GM23338 (cell line): ENCODE measurements at places on chromosomes 16 and 17. TPM values are rescaled to one million over a fixed set of nuclear protein-coding genes. Genes with fewer than 3 reads are reported as not detected.

The TMEM238L gene
- not detected in 2 replicates for total RNA-seq

The ADPRM gene
- total RNA-seq: 4.8 and 8.8 TPM in 2 replicates

The ADAP2 gene
- 0.94 and 2.9 TPM in 2 replicates for total RNA-seq

The HEATR9 gene
- not detected in 2 replicates for total RNA-seq

The PLK1 gene
- total RNA-seq: 141 TPM in 2 replicates

The MIF4GD gene
- total RNA-seq: 15.5 and 15.9 TPM in 2 replicates

The CACNG5 gene
- 2.7 and 3.3 TPM in 2 replicates for total RNA-seq

The KCTD13 gene
- 8.9 and 12.2 TPM in 2 replicates for total RNA-seq

The TVP23A gene
- 1.6 and 4.5 TPM in 2 replicates for total RNA-seq

DNA sequence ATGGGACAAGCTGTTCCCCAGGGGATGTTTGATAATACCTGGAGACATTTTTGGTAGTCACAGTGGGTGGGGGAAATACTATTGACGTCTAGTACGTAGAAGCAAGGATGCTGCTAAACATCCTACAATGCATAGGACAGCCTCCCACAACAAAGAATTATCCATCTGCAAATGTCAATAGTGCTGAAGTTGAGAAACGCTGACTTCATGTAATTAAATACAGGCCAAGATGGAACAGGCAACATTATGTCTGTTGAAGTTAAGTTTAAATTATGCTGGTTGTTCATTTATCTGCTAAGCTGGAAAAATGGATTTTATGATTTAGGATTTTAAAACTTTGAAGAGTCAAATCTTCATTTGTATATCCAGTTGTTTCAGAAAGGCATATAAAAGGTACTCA lies 341.2 kb upstream of the DYNLRB2 start:
- H3K36me3 ChIP-seq: no peaks in the 10 kb centered on the region
- no peak for DNase-seq
- no peak overlapping the region for H3K4me3 ChIP-seq
- H3K27ac ChIP-seq: no peak overlapping the region

GRCh38 chr16:15830832-15831451 lies 25.9 kb downstream of the MYH11 start:
- H3K4me1 ChIP-seq: no peaks in the 10 kb centered on the region
- H3K4me3 ChIP-seq: no peak overlapping the region
- no peak overlapping the region for H3K27ac ChIP-seq
- no peaks in the 10 kb centered on the region for H3K27me3 ChIP-seq
- H3K36me3 ChIP-seq: no peaks in the 10 kb centered on the region
- no peak for DNase-seq

DNA sequence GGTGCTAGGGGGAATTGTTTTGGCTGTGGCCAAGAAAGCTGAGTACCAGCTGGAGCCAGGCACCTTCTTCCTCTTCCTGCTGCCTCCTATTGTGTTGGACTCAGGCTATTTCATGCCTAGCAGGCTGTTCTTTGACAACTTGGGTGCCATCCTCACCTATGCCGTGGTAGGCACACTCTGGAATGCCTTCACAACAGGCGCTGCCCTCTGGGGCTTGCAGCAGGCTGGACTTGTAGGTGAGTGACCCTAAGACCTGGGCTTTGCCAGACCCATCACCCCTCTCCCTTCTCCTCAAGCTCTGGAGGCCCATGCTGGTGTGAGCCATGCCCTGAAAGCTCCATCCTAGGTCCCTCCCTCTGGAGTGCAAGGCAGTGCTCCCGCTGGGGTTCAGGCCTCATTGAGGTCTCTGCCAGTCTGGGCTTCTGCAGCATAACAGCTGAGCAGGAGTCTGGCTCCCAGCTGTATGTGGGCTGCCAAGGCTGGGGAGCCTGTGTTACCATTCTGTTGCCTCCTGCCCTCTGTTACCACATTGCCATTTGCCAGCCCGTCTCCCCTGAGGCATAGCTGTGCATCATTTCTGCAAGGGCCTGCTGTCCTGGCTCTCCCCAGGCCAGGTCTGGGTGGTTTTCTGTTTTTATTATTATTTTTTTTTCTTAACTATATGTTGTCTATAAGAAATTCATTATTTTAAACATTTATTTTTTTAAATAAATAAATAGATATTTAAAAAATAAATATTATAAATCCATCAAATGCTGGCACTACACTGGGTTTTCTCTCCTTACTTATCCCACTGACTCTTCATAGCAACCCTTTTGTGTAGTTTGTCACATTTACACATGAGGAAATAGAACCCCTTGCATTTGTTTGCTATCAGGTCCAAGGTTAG lies 4.1 kb downstream of the SLC9A5 start:
- peaks cover 9% of the 10 kb centered on the region for H3K4me1 ChIP-seq
- H3K27me3 ChIP-seq: peaks cover 32% of the 10 kb centered on the region
- H3K4me3 ChIP-seq: no peak overlapping the region
- H3K27ac ChIP-seq: no peak overlapping the region

- no peaks in the 10 kb centered on the region for H3K4me1 ChIP-seq
- no peak for DNase-seq
Observed at GRCh38 chr17:76467809-76468633, 618 bp downstream of the AANAT start.

- H3K4me3 ChIP-seq: no peak overlapping the region
- DNase-seq: no peak
- H3K36me3 ChIP-seq: no peaks in the 10 kb centered on the region
Observed at GRCh38 chr17:33944412-33944811, 310.7 kb upstream of the CCL2 start.

DNA sequence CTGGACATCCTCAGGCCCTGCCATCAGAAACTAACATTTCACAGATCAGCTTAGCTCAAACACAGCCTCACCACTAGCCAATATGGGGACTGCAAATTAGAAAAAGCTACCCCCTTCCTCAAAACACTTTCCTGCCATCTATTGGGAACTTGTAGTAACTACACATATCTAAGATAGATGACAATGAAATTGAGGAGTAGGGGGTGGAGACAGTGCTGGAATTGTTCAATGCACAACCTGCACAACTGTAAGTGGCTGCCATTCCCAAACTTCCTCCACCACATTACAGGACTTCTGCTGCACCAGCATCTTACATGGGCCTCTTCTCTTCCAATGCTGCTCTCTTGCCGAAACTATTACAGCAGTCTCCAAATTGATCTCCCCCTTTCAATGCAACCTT lies 21.9 kb downstream of the AIPL1 start:
- no peak overlapping the region for H3K4me3 ChIP-seq
- no peaks in the 10 kb centered on the region for H3K36me3 ChIP-seq
- H3K27ac ChIP-seq: no peak overlapping the region
- no peaks in the 10 kb centered on the region for H3K4me1 ChIP-seq
- no peaks in the 10 kb centered on the region for H3K27me3 ChIP-seq
- DNase-seq: peak; percentile 82

GRCh38 chr17:50330151-50330775 lies 15.7 kb upstream of the XYLT2 start:
- H3K4me1 ChIP-seq: no peaks in the 10 kb centered on the region
- H3K36me3 ChIP-seq: no peaks in the 10 kb centered on the region
- H3K27ac ChIP-seq: no peak overlapping the region
- H3K4me3 ChIP-seq: no peak overlapping the region
- H3K27me3 ChIP-seq: no peaks in the 10 kb centered on the region

GRCh38 chr16:27398894-27399853 lies 2.8 kb upstream of the IL21R start:
- no peak for DNase-seq
- no peaks in the 10 kb centered on the region for H3K36me3 ChIP-seq
- no peaks in the 10 kb centered on the region for H3K27me3 ChIP-seq

DNA sequence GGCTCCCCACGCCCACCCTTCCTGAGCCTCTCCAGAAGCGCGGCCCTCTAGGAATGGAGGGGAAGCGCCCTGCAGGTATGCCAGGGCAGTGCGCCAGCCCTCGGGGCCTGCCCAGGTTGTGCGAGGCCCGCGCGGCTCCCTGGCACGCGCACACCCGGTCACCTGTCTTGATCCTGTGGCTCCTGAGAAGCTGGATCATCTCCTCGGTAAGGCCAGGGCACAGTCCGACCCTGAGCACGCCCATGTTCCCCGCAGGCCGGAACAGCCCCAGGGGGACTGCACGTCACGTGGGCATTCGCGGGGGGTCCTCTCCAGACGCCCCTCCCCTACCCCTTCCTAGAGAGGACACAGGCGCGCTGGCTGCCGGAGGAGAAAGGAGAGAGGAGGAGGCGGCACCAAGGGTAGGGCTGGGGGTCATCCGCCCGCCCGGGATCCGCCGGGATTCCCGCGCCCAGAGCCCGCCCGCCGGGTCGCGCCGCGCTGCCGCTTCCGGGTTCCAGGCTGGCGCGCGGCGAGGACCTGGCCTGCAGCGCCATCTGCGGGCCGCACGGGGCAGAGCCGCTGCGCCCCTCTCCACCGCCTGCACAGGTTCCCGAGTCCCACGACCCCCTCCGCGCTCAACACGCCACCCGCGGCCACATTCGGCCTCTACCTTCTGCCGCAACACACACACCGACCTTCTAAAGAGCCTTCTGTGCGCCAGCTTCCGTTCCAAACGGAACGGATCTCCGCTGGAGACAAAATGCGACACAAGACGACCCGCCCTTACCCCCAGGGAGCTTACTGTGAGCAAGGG lies at the start of gene RAD51D:
TSS of gene RAD51D (minus strand) at position 491 of the 796 bp plus-strand sequence. CDS start at position 244, 247 bp downstream.
- DNase-seq: peak; percentile 90
- H3K4me3 ChIP-seq: peak within 1 kb of the TSS; percentile 91
- H3K36me3 ChIP-seq: no peaks in the 10 kb centered on the region
- H3K27me3 ChIP-seq: peaks cover 7% of the 10 kb centered on the region; the same call in 1 of the 2 replicates
- H3K27ac ChIP-seq: peak within 1 kb of the TSS; percentile 78; the same call in 1 of the 2 replicates

DNA sequence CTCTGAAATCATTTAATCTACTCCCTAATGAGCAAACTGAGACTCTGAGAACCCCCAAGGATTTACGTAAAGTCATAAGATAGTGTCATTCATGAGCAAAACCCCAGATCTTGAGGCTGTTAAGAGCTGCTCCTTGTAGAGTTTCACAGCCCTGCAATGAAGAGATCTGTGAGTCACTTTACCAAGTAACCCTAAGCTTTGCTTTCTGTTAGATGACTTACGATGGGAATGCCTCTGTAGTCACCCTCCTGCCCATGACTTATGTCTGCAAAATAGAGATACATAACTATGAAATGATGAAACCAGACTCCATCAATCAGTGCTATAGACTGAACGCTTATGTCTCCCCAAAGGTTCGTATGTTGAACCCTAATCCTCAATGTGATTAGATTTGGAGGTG lies 117.7 kb downstream of the HS3ST3A1 start:
- H3K27ac ChIP-seq: no peak overlapping the region
- no peak overlapping the region for H3K4me3 ChIP-seq
- H3K36me3 ChIP-seq: peaks cover 12% of the 10 kb centered on the region
- DNase-seq: no peak
- no peaks in the 10 kb centered on the region for H3K27me3 ChIP-seq

DNA sequence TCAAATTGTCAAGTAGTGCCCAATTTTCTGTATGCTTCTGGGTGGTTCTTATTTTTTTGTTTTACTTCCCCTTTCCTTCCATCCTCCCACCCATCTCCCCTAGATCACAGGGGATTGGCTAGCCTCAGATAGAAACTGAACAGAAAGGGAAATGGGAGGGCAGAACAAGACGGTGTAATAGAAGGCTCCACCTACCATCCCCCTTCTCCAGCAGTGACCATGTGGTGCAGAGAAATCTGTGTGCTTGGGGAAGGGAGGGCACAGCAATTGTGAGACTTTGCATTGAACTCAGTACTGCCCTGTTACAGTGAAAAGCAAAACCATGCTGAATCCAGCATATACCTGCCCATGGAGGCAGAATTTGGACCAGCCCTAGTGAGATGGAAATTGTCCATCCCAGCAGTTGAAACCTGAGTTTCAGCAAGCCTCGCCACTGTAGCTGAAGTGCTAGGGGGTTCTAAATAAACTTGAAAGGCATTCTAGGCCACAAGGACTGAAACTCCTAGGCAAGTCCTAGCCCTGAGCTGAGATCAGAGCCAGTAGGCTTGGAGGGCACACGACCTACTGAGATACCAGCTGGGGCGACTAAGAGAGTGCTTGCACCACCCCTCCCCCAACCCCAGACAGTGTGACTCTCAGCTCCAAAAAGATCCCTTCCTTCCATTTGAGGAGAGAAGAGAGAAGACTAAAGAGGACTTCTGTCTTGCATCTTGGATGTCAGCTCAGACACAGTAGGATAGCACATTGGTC lies 5.2 kb downstream of the SLFN11 start:
- no peak overlapping the region for H3K27ac ChIP-seq
- peaks cover 12% of the 10 kb centered on the region for H3K4me1 ChIP-seq
- peak; percentile 41 for DNase-seq
- no peak overlapping the region for H3K4me3 ChIP-seq

DNA sequence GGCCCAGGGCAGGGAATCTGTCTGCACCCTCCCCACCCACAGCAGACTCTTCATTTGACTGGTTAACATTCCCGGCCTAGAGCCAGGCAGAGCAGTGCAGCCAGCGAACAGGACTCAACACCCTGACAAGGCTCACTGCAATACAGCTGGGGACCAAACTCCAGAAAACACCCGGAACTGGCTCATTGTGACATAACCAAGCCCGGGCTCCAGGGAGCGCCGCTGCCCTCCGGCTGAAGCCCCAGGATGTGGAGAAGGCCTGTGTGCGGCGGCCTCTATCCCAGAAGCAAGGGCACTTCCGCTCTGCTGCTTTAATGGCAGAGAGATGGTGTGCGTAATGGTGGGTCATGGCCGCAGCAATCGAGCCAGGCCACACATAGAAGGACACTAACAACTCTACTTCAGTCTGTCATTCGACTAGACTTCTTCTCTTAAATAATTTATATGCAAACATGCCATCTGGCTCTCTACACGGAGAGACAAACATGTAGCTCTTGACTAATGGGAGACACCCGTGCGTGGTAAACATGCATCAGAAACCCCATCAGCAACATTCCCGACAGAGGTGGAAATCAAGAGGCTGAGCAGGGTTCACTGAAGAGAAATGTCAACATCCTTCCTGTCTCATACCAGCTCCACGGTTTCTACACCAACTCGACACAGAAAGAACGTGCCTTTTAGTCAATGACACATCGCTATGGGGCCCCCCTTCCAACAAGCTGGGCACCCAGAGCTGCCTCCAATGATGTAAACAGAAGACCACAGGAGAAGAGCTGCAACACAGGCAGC lies 18.0 kb downstream of the KLHDC4 start:
- peaks cover 48% of the 10 kb centered on the region for H3K36me3 ChIP-seq
- no peaks in the 10 kb centered on the region for H3K4me1 ChIP-seq
- DNase-seq: peak; percentile 43
- no peaks in the 10 kb centered on the region for H3K27me3 ChIP-seq
- no peak overlapping the region for H3K4me3 ChIP-seq
- no peak overlapping the region for H3K27ac ChIP-seq

DNA sequence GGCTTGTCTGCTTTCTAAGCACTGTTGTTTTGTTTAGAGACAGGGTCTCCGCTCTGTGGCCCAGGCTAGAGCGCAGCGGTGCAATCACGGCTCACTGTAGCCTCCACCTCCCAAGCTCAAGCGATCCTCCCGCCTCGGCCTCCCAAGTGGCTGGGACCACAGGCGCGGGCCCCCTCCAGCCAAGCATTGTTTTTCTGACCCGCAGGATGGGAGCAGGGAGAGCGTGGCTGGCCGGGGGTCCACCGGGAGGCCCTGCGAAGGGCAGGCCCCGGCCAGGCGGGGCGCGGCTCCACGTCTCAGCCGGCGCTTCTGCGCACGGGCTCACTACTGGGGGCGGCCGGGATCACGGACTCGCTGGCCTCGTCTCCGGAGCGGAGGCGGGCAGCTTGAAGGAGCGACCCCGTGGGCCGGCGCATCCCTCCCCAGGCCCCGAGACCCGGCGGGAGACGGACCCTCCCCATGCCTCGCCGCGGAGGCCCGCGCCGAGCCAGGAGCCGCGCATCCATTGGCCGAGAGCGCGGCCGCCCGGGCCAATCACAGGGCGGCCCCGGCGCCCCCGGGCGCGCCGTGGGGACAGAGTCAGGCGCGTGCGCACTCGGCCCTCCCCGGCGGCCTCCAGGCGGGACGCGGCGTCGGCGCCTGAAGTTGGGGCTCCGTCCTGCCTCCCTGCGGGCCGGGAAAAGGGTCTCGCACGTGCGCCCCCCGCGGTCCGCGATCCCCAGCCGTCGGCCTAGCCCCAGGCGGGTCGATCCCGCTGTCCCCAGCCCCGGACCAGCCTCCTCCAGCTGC lies 24.9 kb downstream of the ACTG1 start:
- peaks cover 32% of the 10 kb centered on the region for H3K4me1 ChIP-seq
- H3K36me3 ChIP-seq: no peaks in the 10 kb centered on the region
- DNase-seq: peak; percentile 78
- no peak overlapping the region for H3K27ac ChIP-seq
- peaks cover 35% of the 10 kb centered on the region for H3K27me3 ChIP-seq
